ENCODE measurements at places on chromosomes 1 and 21.

- DNase-seq: no peak
Observed at GRCh38 chr1:54803761-54804470, 2.8 kb upstream of the TTC22 start.

DNA sequence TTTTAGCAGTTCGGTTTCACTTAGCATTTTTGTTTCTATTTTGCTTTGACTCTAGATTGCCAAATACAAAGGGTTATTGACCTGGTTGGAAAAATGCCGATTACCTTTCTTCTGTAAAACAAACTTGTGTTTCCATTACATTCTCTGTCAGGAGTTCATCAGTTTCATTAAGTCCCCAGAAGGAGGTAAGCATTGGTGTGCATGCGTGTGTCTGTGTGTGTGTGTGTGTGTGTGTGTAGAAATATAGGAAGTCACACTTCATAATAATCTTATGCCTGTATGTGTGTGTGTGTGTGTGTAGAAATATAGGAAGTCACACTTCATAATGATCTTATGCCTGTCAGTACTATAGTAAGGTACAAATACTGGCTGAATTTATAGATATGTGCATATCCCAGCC, 10.0 kb downstream of the RGSL1 start:
- no peak for DNase-seq

DNA sequence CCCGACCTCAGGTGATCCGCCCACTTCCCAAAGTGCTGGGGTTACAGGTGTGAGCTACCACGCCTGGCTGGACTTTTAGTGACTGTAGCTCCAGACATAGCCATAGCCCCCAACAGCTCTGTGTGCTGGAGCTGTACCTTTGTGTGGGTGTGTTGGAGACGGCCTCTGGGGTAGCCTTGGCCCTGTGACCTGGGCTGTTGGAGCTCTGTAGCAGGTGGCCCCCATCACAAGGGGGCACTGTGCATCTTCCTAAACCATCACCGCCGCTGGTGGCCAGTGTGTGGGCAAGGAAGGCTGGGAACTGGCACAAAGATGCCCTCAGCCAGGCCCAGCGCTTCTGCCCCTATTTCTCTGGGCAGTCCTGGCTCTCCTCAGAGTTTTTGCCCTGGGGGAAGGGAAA, 38.4 kb upstream of the FOXO6 start:
- no peak for DNase-seq

DNA sequence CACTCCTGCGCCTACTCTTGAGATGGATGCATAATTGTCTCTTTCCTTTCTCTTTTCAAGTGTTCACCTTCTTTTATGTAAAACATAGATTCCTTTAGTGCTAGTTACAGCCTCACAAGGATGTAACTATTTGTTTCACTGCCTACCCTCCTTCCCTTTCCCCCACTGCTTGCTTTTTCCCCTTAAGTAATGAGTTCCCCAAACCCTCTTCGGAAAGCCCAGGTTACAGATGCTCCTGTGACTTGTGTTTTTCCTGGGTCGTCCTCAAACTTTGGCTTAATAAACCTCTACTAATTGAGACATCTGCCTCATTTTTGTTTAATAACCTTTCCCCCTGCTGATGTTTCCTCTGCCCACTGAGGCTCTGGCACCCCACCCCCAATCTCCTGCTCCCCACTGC, 39.2 kb downstream of the C21orf91 start:
- no peak for DNase-seq

DNA sequence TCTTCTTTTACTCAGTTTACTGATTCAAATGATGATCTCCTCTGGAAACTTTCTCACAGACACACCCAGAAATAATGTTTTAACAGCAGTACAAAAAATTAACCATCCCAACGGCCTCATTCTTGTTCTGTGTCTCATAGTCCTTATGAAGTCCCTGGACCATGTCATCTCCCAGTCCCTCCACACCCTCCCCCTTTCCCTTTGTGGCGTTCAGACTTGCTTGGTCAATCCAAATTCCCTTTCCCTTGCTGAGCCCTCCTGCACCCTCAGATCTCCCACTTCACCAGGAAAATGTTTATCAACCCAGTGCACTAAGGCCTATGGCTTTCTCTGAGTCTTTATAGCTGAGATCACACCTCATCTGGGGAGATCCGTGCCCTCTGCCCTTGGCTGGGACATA, 85.9 kb downstream of the CENPF start:
- DNase-seq: no peak

DNA sequence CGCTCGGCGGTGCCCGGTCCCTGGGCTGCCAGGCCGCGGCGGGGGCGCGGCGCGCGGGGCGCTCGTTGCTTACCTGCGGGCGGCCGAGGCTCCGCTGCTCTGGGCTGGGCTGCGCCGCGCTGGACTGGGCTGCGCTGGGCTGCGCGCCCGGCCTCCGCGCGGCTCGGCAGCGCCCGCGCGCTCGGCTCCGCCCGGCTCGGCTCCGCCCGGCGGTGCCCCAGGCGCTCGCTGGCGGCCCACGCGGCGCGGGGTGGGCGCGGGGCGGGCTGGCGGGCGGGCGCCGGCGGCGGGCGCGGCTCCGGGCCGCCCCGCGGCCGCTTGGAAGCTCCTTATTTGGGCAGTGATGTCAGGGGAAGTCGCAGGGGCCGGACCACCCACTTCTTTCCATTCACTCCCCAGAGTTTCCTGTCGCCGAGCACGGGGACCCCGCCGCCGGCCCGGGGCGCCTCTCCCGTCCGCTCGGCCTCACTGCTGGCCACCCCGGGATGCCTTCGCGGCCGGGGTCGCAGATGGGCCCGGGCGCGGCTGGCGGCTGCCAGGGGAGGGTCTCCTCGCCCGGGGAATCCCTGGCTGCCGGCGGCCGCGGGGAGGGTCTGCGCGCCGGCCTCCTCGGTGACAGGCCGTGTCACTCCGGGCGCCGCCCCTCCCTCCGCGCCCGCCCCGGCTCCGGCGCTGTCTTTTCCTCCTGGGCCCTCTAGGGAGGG, 177.7 kb upstream of the EDN2 start:
- peak; percentile 73 for DNase-seq

GRCh38 chr1:226584164-226584563, 35.6 kb downstream of the STUM start:
- DNase-seq: no peak

DNA sequence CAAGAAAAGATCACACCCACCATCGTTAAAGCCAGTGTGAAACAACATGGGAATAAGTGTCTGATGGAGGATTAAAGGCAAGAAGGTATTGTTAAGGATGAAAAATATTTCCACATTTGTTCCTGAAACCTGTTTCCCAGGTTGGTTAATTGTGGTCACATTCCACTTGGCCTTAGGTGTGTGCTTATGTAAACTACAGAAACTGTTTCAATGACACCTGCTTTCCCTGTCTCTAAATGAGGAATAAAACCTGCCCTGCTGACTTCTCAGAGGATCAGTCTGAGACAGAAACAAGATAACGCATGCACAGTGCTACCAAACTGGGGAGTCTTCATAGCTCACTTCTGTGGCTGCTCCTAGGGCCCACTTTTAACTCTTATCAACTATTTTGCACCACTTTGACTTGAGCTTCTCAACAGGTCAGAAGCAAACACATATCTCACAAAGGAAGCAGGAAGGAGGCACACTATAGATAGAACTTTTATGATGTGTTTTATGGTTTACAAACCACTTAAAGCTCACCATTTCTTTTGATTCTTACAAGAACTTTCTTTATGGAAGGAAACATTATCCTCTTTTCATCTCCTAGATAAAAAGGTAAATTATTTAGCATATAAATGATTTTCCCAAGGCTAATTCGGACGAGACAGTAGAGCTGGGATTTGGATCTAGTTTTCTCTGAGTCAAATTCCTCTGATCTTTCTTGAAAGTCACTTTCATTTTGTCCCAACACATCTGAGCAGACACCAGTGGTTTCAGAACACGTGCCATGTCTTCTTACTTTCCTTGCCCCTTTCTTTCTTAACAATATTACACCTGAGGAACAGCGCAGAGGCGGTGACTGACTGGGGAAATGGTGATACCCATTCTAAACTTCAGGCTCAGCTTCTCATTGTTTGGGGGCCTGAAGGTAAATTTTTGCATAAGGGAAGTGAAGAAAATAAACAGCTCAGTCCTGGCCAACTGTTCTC, 33.4 kb downstream of the CYP2J2 start:
- no peak for DNase-seq

DNA sequence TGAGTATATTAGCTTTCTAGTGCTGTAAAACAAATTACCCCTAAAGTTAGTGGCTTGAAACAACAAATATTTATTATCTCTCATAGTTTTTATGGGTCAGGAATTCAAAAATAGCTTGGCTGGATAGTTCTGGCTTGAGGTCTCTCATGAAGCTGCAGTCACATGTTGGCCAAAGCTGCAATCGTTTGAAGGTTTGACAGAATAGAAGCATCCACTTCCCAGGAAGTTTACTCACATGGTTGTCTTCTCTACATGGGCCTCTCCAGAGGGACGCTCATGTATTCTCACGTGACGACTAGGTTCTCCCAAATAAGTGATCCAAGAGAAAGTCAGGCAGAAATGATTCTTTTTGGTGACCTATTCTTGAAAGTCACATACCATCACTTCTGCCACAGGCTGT, 99.1 kb downstream of the NIBAN1 start:
- no peak for DNase-seq

DNA sequence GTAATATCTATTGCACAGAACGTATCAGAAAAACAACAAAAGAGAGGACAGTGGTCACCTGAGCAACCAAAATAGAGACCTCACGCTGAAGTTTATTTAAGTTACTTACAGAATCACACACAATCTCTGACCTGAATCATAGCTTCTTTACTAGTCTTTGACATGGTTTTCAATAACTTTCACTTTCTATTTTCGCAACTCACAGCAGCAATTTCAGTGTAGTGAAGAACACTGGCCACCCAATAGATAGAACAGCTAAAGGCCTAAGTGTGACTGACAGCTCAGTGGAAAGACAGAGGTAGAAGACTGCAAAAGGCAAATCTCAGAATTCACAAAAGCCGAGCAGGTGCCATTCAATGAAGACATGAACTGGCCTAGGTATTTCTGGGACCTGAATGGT, 435.6 kb upstream of the CHRM3 start:
- no peak for DNase-seq

GRCh38 chr1:3060127-3060526, 8.9 kb upstream of the PRDM16 start:
- DNase-seq: no peak

DNA sequence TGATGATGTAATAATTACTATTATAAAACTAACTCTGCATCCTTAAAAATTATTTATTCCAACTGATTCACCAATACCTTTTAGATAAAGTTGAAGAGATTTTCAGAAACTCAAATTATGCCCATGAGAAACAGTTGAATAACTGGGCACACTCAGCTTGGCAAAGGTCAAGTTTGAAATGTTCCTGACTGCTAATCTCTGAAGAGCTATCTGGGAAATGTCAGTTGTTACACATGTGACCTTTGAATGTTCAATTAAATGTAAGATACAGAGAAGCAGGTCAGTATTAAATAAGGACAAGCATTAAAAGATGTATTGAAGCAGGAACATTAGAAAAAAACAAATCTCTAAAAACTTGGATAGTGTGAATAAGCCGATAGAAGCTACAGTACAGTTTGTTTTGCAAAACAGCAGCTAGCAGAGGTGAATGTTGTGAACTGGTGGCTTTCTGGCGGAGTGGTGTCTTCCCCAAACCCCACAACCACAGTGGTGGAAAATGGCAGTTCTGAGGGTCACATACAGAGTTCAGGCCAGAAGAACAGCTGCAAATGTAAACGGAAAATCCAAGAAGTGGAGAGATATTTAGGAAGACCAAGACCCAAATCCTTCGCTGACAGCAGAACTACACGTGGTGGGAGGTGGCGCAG, 61.9 kb upstream of the SLC5A9 start:
- no peak for DNase-seq

- no peak for DNase-seq
Observed at GRCh38 chr1:23793861-23794731, 3.2 kb downstream of the LYPLA2 start.

- no peak for DNase-seq
Observed at GRCh38 chr1:233487408-233487807, 126.5 kb upstream of the KCNK1 start.

DNA sequence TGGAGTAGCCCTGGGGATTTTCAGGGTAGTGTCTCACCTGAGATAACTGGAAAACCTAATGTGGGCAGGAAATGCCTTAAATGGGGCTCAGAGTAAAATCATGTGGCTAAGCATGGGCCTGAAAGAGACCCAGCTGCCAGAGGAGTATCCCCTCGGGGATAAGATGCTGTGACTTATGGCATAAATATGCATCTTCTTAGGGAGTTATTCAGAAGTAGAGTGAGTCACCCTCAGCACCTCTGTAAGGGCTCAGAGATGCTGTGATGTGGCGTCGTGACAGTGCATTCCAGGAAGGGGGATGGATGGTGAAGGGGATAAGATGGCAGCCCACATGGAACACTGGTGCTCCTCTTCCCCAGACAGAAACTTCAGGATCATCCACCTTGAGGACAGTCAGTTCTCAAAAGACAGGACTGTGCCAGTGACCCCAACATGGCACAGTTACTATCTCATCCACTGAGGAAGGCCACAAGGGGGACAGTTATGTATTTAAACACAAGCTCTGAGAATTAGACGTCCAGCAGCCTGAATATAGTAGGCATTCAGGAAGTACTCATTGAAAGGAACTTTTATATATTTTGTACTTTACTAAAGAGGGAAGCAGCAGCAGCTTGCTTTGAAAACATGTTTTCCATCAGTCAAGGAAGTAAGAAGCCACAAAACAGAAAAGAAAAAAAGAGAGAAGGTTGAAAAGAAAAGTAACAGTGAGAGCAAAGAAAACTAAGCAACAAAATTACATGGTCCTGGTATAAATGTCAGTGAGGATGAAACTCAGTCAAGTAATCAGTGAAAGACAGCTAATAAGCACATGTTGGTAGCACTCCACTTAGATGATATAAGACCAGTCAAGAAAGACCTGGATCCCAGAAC, 8.3 kb downstream of the IL24 start:
- DNase-seq: peak; percentile 90

- DNase-seq: peak; percentile 49
Observed at GRCh38 chr1:227317523-227318015, 723 bp downstream of the CDC42BPA start.

GRCh38 chr1:19892628-19893168, 10.5 kb downstream of the OTUD3 start:
- DNase-seq: peak; percentile 12

GRCh38 chr1:10429868-10430215, 391 bp upstream of the CENPS start:
- peak; percentile 4 for DNase-seq

DNA sequence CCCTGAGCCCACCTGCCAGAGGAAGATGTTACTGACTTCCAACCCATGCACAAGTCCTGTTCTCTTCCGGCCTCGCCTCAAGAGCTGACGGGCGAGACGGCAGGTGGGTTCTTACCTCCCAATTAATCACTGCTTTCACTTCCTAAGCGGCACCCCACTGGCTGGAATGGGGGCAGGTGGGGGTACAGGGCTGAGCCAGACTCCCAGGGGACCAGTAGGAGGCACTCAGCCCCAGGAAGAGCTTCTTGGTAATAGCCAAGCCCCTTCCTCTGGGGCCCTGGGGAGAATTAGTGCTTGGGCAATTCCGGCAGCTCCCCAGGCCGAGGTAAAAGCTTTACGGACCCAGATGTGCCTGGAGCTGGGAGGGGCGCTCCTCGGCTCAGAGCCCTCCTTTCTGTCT, 9.7 kb downstream of the CNTN2 start:
- no peak for DNase-seq

DNA sequence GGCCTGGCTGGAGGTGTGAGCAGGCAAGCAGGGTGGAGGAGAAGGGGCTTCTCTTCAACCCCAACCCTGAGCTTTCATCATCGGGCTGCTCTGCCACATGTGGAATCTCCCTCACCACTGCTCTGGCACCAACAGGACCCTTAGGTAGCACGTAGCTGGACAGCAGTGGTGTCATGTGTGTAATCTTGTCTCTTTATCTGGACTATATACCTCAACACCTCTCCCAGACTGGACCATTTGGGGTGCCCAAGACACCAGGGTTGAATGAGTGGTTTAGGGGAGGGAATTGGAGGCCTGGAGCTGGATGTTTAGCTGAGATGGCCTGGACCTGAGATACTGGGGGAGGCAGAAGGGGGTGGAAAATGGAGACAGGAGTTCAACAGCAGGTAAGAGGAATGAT, 63.0 kb downstream of the UBE2T start:
- DNase-seq: no peak
